A673 (cell line): ENCODE measurements at places on chromosomes 1 and 21.

GRCh38 chr1:3518256-3518655 is 63.8 kb downstream of the ARHGEF16 start:
- no peak for DNase-seq

- no peak for DNase-seq
These were observed 35.4 kb downstream of the DISP3 start for GRCh38 chr1:11514366-11514765.

GRCh38 chr1:175792136-175792535 is 48.7 kb upstream of the TNR start:
- no peak for DNase-seq

GRCh38 chr1:46043458-46044017 is 88.9 kb downstream of the PIK3R3 start:
- DNase-seq: no peak
